Stimulated activated CD4-positive, alpha-beta T cell treated with anti-CD3 and anti-CD28 coated beads, Interleukin-15, amount 100 ng/mL, for 1 hour (primary cell): ENCODE measurements at places on chromosomes 3 and 15.

DNA sequence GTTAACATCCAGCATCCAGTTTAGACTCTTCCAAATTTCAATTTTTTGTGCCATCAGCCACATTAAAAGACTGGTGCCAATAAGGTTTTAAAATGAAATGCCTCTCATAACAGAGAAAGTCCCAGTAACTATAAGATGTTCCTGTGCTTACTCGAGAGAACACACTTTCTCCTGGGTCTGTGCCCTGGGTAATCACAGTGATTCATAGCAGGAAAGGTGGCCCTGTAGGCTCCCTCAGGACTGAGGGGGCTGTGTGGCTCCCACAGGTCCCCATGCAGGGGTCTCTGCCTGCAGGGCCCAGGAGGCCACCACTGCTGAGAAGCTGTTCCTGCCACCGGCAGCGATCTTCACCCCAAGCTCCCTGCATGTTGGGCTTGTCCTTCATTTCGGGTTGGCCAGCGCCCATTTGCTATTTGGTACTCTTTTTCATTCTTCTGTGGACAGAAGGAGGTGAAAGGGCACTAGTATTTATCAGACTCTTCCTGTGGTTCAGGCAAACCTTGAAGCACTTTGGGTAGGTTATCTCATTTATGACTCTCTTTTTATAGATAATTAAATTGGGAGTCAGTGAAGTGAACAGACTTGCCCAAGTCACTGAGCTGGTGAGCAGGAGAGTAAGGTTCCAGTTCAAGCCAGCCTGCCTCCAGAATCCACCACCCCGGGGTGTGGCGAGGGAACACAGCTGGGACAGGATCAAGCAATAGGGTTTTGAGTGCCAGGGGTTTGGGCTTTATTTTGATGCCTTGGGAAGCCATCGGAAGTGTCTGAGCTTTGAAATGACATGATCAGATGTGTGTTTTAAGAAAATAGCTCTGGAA is 44.2 kb upstream of the PLXNA1 start:
- DNase-seq = no peak

DNA sequence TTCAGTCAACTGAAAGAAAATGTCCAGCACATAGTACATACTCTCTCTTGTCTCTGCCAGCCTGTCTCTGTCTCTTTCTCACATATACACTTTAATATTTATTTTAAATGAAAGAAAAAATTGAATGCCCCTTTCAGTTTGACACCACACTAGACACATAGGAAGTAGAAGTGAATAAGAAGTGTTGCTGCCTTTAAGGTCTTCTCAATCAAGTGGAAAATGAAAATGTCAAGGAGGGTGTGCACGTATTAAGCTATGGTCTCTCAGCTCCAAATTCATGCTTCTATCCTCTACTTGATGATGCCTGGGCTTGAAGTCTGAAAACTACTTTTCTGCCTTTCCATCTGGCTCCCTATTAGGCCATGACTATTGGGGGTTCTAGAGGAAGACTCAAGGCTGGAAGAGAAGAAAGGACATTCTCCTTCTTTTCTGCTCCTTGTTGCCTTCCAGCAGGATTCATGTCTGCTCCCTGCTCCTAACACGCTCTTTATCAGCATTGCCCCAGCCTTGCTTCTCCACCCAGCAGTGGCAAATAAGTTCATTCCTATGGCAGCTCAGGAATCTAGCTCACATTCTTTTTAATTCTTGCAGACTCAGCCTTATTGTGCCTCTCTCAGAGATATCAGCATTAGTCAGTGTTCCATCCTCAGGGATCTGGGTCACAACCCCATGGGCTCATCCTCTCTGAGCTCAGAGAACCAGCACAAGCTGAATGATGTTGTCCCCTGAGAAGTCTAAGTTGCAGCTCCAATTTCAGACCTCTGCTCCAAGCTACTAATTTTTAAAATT is 609.1 kb upstream of the GRM7 start:
- no peak for DNase-seq

- DNase-seq = no peak
Observed at GRCh38 chr3:119596398-119596797, 1.3 kb upstream of the PLA1A start.

DNA sequence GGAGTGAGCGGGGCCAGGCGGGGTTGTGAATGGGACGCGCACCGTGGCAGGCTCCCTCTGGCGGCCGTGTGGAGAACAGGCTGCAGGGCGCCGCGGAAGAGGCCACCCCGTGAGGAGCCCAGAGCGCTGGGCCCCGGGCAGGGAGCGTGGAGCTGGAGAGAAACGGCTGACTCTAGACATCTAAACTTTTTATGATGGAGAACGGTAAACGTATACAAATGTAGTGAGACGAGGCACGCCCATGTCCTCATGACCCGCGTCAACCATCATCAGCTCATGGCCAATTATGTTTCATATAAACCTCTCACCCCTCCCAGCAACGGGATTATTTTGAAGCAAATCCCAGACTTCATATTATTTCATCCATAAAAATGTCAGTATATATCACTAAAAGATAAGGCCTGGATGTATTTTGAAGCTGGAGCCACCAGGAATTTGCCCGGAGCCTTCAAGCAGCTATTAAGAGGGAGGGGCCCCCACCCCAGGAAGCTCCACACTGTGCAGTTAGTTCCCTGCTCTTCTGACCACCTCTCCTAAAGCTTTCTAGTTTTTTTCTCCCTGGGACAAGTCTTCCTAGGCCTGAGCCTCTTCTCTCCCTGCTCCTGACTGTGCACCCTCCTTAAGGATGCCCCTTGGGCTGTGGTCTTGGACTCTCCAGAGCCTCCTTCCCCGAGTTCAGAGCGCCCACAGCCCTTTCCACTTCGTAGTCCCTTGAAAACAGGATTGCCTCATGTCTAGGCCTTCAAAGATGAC is 149.5 kb downstream of the SMAD6 start:
- peak; percentile 68 for DNase-seq

DNA sequence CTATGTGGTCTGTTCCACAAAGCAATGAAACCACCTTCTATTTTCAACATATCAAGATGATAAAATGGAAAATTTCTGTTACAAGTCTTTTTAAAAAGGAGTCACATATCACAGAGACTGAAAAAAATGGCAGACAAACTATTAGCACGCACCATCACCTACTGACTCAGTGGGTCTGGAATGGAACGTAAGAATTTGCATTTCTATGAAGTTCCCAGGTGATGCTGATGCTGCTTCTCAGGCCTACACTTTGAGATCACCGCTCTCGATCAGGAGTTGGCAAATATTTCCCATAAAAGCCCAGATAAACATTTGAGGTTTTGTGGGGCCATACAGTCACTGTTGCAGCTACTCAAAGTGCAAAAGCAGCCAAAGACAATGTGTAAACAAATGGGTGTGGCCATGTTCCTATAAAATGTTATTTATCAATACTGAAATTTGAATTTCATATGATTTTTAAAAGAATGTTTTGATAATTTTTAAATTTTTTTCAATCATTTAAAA is 142.9 kb downstream of the ADAM10 start:
- no peak for DNase-seq

- peak; percentile 9 for DNase-seq
Observed at GRCh38 chr15:90530250-90531051, 728 bp downstream of the CRTC3 start.

DNA sequence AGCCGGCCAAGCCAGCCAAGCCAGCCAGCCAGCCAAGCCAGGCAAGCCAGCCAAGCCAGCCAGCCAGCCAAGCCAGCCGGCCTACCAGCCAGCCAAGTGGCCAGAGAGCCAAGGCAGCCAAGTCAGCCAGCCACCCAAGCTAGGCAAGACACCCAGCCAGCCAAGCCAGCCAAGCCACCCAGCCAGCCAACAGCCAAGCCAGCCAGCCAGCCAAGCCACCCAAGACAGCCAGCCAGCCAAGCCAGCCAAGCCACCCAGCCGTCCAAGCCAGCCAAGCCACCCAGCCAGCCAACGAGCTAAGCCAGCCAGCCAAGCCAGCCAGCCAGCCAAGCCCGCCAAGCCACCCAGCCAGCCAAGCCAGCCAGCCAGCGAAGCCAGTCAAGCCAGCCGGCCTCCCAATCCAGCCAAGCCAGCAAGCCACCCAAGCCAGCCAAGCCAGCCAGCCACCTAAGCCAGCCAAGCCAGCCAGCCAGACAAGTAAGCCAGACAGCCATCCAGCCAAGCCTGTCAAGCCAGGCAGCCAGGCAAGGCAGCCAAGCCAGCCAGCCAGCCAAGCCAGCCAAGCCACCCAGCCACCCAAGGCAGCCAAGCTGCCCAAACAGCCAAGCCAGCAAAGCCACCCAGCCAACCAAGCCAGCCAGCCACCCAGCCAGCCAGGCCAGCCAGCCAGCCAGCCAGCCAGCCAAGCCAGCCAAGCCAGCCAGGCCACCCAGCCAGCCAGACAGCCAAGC is 200.5 kb downstream of the GOLGA6L6 start:
- no peak for DNase-seq

- DNase-seq = no peak
Observed at GRCh38 chr3:30271781-30272180, 334.6 kb upstream of the TGFBR2 start.

DNA sequence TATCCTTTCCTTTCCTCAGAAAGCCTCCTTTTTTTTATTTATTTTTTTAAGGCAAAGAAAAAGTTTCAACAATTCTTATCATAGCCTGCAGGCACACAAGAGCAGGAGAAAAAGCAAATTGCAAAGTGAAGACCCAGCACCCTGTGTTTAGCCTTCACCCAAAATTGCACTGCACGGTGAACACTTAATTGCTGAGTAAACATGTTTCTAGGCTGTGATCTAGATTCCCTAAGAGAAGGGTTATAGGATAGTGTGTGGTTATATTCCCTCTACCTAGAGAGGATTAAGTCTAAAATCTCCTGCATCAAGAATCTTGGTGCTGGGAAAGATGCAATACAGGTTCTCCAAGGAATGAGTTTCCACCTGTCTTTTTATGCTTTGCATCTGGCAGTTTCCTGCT is 70.2 kb upstream of the BFSP2 start:
- DNase-seq = no peak

GRCh38 chr15:61295239-61295638 is 66.1 kb upstream of the RORA start:
- no peak for DNase-seq

GRCh38 chr3:158801201-158801600 is 653 bp upstream of the MFSD1 start:
- no peak for DNase-seq

DNA sequence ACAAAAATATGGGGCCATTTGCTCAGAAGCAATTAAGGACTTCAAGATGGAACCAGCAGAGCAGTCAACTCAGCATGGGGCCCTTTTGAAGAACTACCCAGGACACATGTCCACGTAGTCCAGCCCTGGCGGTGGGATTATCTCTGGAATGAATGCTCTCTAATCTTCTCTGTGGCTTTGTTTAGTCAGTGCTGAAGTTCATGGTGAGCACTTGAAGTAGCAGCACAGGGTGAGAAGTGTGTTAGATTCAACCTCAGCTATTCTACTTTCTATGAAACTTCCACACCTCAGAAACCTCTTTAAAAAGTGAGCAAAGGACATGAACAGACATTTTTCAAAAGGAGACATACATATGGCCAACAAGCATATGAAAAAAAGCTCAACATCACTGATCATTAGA is 74.4 kb downstream of the THRB start:
- DNase-seq = no peak

DNA sequence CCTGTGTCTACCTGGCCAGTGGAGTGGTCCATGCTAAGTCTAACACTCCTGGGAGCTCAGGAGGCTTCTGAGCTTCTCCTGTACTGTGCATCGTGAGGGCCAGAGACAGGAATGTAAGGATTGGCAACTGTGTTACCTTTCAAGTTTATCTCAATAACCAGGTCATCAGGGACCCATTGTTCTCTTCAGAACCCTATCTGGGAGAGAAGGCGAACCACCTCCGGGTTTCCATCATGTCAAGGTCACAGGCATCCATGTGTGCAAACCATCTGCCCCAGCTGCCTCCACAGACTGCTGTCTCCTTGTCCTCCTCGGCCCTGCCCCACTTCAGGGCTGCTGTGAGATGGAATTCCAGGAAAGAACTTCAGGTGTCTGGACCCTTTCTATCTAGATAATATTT is 5.9 kb downstream of the ANKRD63 start:
- no peak for DNase-seq

GRCh38 chr3:98573181-98573728 is 20.2 kb downstream of the CPOX start:
- no peak for DNase-seq

DNA sequence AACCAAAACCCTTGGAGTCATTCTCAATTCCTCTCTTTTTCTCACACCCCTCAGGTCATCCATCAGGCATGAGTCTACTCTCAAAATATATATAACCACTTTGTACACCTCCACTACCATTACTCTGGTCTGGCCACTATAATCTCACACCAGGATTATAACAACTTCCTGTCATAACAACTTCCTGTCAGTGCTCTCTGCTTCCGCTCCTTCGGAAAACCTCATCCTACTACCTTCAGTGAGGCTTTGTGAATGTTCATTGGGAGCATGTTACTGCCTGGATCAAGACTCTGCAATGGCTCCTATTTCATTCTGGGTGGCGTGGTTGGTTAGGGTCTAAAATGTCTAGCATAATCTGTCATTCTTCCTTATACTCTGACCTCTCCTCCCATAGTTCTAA is 447.4 kb downstream of the MAGI1 start:
- DNase-seq = no peak

DNA sequence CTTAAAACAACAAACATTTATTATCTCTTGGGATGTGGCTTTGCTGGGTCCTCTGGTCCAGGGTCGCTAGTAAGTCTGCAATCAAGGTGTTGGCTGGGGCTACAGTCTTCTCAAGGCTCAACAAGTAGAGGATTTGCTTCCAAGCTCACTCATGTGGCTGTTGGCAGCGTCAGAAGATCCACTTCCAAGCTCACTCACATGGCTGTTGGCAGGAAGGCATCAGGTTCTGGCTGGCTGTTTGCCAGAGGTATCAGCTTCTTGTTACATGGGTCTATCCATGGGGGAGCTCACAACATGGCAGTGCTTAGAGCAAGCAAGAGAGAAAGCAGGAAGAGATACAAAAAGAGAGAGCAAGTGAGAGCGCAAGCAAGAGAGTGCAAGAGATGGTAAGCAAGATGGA is 15.0 kb upstream of the BNC1 start:
- no peak for DNase-seq

DNA sequence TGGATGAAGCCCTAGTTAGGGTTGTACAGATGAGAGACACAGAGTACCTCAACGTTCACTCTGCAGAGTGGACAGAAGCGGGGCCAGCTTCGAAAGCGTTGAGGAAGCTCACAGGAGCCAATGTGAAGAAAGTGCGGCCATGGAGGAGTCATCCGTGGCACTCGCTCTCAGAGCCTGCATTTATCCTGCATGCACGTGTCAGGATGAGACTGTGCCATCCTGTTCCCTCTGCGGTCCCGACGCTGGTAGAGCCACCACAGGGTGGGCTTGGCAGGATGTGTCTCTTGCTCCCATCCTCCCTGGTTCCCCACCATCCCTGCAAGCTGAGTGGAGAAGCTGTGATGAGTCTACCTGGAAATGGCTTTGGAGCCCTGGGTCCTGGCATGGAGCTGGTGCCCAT is 39.3 kb downstream of the KLHL25 start:
- no peak for DNase-seq

DNA sequence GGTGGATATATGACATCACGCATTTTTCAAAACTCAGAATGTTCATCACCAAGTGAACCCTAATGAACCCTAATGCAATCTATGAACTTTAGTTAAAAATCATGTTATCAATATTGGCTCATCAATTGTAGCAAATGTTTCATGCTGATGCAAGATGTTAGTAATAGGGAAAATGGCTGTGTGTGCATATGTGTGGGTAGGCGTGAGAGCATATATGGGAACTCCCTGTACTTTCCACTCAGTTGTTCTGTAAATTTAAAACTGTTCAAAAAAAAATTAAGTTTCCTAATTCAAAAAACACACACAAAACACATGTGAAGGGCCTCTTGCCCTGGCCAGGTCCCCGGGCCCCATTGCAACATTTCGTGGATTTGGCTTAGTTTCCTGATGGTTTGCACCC is 89.7 kb upstream of the PROK2 start:
- no peak for DNase-seq

- DNase-seq = no peak
Observed at GRCh38 chr3:50327129-50327528, 894 bp downstream of the TUSC2 start.

- no peak for DNase-seq
Observed at GRCh38 chr3:176767385-176767784, 429.9 kb downstream of the TBL1XR1 start.
